Stimulated activated CD4-positive, alpha-beta T cell treated with anti-CD3 and anti-CD28 coated beads, Interleukin-2, amount 100 ng/mL, for 4 hours (primary cell): ENCODE measurements at places on chromosomes 16 and 17.

- DNase-seq = no peak
Observed at GRCh38 chr16:67943619-67944504, at the start of gene LCAT. TSS of gene LCAT (minus strand) at chr16:67944120. CDS start at chr16:67944101, 19 bp downstream.

DNA sequence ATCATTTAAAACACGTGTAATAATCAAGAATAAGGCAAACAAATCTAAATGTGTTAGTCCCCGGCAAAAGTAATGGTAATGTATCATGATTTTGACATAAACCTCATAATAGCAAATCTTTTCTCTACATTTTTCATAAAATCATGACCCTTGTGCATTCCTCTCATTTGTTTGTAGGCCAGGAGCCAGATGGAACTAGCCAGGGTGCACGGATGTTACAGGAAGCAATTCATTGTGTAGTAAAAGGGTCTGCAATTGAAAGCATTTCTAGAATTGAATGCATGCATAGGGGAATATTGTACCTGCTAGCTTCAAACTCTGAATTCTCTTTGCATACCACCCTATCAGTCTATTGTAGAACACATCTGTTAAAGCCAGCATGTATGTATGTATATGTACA is 66.6 kb downstream of the CNTNAP4 start:
- DNase-seq = no peak

- no peak for DNase-seq
Observed at GRCh38 chr16:30377050-30377811, 2.6 kb downstream of the MYL11 start.

GRCh38 chr16:57091975-57092785 is at the start of gene CPNE2:
TSS of gene CPNE2 (plus strand) at chr16:57092583. CDS start at chr16:57110743, 18,160 bp downstream.
- no peak for DNase-seq

GRCh38 chr16:2019921-2020831 is 591 bp downstream of the NPW start:
- no peak for DNase-seq

DNA sequence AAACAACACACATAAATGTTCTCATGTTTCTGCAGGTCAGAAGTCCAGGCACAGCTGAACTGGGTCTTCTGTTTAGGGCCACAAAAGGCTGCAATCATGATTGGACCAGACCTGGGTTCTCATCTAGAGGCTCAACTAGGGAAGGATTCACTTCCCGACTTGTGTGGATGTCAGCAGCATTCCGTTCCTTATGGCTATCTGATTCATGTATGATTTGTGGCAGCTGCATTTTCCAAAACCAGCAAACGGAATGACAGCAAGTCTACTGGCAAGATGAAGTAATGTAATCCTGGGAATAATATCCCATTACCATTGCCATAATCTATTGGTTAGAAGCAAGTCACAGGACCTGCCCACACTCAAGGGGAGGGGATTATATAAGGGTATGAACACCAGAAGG is 22.1 kb downstream of the CEP112 start:
- no peak for DNase-seq

GRCh38 chr16:85461814-85462713 is 151.1 kb upstream of the GSE1 start:
- DNase-seq = peak; percentile 33

- no peak for DNase-seq
Observed at GRCh38 chr16:29124828-29125227, 140.0 kb downstream of the LAT start.

DNA sequence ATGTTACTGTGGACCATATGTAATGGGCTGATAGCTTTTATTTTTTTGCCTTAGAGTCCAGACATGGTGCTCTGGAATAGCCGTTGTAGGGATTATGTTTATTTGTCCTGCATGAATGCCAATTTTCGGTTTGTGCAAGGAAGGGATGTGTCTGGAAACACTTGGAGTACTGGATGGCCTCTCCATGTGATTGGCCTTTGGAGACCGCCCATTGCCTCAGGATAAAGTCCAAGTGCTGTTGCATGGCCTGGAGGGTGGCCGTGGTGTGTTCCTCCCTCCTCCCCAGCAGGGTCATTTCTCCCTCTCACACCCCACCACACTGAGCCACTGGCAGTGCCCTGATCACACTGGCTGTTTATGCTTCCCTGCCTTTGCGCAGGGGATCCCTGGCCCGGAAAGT is 93.9 kb downstream of the MSI2 start:
- no peak for DNase-seq

- no peak for DNase-seq
Observed at GRCh38 chr17:82927661-82928601, 88.1 kb upstream of the ZNF750 start.

- DNase-seq = no peak
Observed at GRCh38 chr17:68497885-68498319, 14.3 kb upstream of the PRKAR1A start.

DNA sequence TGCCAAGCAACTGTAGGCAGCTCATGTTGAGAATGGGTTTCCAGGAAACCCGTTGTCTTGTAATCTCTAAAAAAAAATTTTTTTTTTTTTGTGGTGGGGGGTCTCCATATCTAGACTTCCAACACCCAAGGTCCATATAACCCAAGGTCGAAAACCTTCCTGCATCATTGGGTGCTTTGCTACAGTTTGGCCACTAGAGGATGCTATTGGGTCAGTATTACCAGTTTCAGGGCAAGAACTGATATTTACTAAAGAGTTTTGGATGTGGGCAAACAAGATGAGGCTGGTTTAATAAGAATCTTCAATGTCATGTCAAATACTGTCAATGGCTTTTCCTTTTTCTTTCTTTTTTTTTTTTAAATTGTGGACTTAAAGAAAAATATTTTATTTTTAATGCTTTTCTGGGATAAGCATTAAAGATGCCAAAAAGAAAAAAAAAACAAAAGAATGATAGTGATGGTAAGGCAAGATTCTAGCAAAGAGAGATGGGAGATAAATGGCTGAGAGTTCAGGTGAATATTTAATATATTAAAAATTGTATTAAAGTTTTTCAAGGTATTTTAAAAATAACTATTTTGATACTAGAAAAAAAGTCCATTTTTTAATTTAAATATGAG is 62.2 kb downstream of the DHRS7C start:
- no peak for DNase-seq

GRCh38 chr16:68367030-68367429 is 56.2 kb downstream of the PRMT7 start:
- DNase-seq = no peak

GRCh38 chr16:23969468-23970297 is 133.9 kb downstream of the PRKCB start:
- DNase-seq = no peak

- DNase-seq = no peak
Observed at GRCh38 chr16:57020651-57021050, 31.3 kb downstream of the NLRC5 start.

DNA sequence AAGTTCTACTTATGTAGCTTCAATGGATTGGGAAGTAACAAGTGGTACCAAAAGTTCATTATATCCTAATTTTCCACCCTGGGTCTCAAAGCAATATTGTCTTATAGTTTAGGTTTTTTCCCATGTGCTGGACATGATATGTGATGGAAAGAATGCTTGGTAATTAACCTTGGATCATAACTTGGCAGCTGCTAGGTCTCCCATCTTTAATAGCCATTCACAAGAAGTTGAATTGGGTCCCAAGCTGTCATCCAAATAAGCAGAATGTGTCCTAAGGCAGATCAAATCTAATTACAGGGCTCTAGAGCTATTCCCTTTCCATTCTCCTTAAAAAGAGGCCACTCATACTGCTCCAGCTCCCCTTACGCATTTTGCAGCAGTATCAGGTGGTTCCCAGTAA is 44.7 kb upstream of the KCNJ16 start:
- no peak for DNase-seq

- no peak for DNase-seq
Observed at GRCh38 chr17:50569592-50569991, 9.1 kb downstream of the CACNA1G start.

DNA sequence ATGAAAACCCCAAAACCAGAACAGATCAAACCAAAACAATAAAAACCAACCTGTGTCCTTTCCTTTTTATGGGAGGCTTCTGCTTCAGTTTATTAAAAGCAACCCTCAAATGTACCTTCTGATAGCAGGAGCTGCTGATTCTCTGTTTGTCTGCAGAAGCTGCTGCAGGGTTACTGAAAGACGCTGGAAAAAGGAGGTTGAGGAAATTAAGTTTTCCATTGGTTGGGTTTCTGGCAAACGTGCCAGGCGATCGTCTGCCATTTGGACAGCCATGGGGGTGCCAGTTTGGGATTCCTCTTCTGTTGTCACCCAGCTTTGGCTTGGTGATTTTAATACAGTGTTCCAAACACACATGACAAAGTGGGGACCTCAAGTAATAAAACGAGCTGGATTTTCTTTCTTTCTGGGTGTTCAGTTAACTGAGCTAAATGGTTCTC is 185.4 kb upstream of the ZFHX3 start:
- no peak for DNase-seq

GRCh38 chr17:71883845-71884244 is 237.0 kb upstream of the SOX9 start:
- DNase-seq = no peak

GRCh38 chr17:17455173-17455572 is 21.6 kb upstream of the MED9 start:
- no peak for DNase-seq

DNA sequence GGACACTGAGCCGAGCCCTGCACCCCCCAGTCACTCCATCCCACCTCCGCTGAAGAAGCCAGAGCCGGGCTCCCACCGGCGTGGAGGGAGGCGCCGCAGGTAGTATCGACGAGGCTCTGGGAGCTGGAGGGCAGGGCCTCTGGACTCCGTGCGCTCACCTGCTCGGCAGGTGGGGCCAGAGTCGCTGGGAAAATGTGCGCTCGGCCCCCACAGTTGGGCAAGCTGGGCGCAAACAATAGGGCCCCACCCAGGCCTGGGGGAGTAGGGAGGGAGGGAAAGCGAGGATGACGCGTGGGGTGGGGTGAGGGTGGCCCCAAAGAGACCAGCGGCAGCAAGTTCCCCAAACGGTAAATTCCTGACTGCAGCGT is 668 bp downstream of the JUP start:
- DNase-seq = no peak

- no peak for DNase-seq
Observed at GRCh38 chr16:78915811-78916345, 684.7 kb downstream of the MAF start.

DNA sequence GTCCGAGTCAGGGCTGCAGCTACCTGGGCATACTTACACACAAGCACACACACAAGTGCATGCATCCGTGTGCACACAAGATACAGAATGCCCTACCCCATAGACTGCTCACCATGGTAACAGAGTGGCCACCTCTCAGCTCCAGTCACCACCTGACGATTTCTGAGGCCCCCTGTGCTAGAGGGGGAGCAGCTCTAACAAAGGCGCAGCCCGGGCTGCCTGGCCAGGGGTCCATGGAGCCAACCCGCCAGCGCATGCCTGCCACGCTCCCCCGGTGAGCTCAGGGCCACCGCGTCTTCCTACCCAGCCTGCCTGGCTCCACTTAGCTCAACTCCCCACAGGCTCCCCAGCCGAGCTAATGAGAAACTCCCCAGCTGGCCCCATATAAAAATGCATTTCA is 75.5 kb downstream of the ZNF423 start:
- DNase-seq = no peak

- DNase-seq = no peak
Observed at GRCh38 chr17:82160075-82160474, 52.6 kb downstream of the CCDC57 start.
